ENCODE measurements at places on chromosomes 3 and 15.

- DNase-seq, result no peak
Observed at GRCh38 chr3:43054754-43055153, 51.1 kb downstream of the POMGNT2 start.

DNA sequence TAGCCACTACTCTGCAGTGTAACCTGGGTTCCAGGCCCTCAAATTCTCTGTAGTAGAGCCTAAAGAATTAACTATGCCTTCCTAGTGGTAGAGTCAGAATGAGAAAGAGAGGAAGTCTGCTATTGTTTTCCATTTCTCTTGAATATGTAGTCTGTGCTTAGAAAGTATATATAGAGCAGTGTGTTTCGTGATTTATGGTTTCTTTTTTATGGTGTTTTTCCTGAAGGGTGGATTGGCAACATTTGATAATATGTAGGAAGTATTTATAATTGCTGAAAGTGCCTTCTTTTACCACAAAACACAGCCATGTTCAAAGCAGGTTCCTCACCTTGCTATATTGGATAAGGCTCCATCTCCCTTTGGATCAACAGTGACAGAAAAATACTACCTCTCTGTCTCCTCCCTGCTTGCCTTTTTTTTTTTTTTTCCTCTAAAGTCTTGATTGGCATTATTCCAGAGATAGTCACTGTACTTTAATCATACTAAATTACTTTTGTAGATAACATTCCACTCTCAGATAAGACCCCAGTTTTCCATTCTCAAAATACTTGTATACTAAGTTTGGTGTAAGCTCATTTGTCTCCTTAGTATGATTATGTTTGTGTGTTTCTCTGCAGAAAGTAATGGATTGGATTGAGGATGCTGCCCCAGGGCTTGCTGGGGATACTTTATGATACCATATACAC lies 47.8 kb downstream of the IQGAP1 start:
- DNase-seq, result no peak

DNA sequence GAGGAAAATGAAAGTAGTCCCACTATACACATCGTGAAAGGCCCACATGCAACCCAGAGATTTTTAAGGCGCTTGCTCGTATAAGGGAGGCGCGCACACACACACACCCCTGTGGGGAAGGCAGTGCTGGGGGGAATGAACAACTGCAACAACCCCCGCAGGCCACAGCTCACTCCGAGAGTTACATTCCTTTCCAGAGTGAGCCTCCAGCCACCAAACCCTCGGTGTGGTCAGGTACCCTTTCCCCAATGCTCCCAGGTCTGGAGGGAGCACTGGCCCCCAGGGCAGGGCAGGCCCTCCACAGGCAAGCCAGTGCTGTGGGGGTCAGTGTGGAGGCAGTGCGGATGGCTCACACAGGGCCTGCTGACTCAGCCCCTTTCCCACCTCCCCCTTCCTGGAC lies 115.6 kb downstream of the OCA2 start:
- DNase-seq, result no peak

DNA sequence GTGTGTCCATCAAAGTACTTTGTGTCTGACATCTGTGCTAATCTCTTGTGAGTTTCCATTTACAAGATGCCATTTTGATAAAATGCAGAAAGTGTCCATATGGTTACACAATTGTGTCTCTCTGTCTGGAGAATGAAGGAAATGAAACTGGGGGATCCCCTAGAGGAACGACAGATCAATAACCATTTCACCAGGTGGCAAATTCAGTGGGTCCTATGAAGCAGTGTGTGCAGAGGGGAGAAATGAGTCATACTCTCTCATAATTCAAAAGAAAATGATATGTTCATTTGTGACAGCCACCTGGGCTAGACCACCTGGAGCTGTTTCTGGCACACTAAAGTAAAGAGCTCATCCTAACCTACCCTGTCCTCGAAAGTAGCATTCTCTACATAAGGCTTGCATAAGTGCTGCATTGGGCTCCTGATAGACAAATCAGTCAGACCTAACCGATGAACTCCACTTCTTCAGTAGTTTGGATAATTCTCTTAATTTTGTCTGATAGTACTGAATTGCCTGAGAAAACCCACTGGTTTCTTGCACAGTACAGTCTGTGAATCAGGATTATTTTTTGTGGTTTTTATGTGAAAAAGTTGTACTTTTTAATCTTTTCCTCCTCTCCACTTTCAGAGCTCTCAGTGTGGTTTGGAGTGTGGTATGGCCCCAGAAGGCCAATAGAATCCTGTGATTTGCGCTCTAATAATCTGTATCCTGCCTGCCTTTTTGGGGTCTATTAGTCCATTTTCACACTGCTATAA lies 10.3 kb upstream of the CD47 start:
- DNase-seq, result no peak

- DNase-seq, result no peak
Observed at GRCh38 chr15:71198846-71199245, 83.6 kb downstream of the THSD4 start.
